Activated CD4-positive, alpha-beta T cell treated with anti-CD3 and anti-CD28 coated beads for 36 hours (primary cell): ENCODE measurements at places on chromosomes 12 and 14.

GRCh38 chr12:100127766-100128511 lies 14.7 kb downstream of the BLTP3B start:
- DNase-seq = no peak

- DNase-seq = no peak
Observed at GRCh38 chr12:130413909-130414308, 76.2 kb downstream of the PIWIL1 start.

- no peak for DNase-seq
Observed at GRCh38 chr14:37588667-37588955, 6.4 kb downstream of the FOXA1 start.

- DNase-seq = no peak
Observed at GRCh38 chr14:91332171-91332985, 85.2 kb downstream of the CCDC88C start.
